ENCODE measurements at places on chromosomes 16 and 17. TPM values are rescaled to one million over a fixed set of nuclear protein-coding genes. Genes with fewer than 3 reads are reported as not detected.

Gene RNF112
- polyA plus RNA-seq = 1.3 TPM

Gene CLEC10A
- 0.47 TPM for polyA plus RNA-seq

Gene RHBDF1
- 26.3 TPM for polyA plus RNA-seq

Gene CD300LG
- 0.70 TPM for polyA plus RNA-seq

Gene CES1
- 1.8 TPM for polyA plus RNA-seq

Gene WWP2
- polyA plus RNA-seq = 46.2 TPM

Gene EVI2B
- 2.0 TPM for polyA plus RNA-seq

Gene XYLT1
- polyA plus RNA-seq = 7.9 TPM

Gene C16orf95
- polyA plus RNA-seq = 5.6 TPM

Gene MYADML2
- polyA plus RNA-seq = 0.18 TPM

GRCh38 chr17:80474961-80475909, 1.2 kb downstream of the NPTX1 start:
- DNase-seq = no peak

- no peak for DNase-seq
Measured at GRCh38 chr16:11794447-11794846, 2.6 kb downstream of the ZC3H7A start.

- peak; percentile 44 for DNase-seq
Measured at GRCh38 chr17:32875923-32876416, 954 bp downstream of the MYO1D start.

DNA sequence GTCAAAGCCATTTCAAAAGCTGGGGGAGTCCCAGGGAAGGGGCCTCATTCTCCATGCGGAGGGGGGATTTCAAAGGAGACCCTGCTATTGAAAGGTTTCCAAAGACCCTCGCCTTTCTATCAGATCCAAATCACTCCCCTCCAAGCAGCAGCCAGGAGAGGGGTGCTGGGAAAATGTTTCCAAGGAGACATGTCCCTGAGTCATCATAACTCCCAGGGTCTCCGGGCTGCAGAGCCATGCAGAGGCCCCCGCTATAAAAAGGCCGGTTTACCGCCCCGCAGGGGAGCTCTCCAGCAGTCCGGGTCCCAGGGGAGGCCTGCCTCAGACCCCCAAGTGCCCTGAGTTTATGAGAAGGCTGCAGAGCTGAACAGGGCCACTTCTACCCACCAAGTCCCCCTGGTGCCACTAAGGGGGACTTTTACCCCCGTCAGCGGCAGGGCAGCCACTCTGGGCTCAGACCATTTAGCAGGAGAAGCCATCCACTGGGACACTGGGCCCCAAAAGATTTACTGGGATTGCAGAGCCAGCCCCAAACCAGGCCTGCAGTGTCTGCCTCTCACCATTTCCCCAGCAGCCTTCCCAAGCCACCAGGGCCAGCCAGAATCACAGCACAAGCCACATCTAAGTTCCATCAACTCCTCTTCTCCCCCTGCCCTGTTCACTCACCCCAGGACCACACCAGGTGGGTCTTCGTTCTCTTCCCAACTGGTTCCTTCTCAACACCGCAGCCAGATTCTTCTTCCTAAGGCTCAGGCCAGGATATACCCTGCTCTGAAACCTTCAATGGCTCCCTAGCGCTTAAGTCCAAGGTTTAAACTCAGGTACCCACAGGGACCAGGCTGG, 234.4 kb downstream of the ZNF423 start:
- DNase-seq = no peak

- no peak for DNase-seq
Measured at GRCh38 chr17:43418441-43419374, 19.9 kb downstream of the ARL4D start.

GRCh38 chr16:58128711-58129096, 477 bp downstream of the CFAP20 start:
- no peak for DNase-seq

DNA sequence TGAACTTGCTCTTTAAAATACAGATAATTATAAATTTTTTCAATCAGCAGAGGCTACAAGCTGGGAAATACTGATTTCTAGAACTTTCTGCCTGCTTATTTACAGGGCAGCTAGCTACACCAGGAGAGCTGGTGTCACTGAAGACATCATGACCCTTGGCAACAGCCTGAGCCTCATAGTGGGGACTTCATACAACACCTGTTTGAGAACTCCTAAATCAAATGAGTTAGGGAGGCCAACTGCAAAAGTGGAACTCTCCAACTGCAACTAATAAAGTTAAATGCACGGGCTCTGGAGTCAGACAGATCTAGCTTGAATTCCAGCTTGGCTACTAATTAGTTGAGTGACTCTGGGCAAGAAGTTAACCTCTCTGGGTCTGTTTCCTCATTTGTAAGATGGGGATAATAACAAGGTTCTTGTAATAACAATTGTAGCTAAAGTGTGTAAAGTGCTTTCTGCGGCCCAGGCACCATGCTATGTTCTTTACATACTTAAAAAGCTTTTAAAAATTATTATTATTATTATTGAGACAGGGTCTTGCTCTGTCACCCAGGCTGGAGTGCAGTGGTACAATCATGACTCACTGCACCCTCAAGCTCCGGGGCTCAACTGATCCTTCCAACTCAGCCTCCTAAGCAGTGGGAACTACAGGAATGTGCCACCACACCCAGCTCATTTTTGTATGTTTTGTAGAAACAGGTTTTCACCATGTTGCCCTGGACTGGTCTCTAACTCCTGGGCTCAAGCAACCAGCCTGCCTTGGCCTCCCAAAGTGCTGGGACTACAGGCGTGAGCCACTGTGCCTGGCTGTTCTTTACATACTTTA, 33.4 kb downstream of the VAC14 start:
- DNase-seq = no peak

- peak; percentile 80 for DNase-seq
Measured at GRCh38 chr16:89395150-89396142, 94.9 kb downstream of the ANKRD11 start.

DNA sequence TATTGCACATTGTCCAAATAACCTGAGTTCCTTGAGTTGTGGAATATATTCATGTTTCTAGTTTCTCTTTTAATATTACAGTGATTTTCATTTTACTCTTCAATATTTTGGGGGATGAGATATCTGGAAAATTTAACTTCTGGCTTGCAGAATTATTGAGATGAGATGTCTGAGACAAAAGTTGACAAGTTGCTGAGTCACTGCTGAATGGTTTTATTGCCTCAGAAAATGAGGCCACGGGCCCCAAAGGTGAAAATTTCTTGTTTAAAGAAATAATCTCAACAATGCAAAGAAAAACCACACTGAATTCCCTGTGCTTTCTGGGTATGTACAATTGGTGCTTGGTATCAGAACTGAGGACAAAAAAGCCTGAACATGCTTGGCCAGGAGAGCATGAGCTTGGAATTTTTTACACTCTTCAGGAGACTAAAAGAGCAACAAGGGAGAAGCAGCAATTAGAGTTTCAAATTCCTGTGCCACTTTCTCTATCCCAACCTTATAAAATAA, 129.2 kb upstream of the TOM1L1 start:
- DNase-seq = no peak

GRCh38 chr16:10297341-10298006, 88.4 kb upstream of the ATF7IP2 start:
- peak; percentile 33 for DNase-seq

- no peak for DNase-seq
Measured at GRCh38 chr16:77491091-77491490, 56.3 kb upstream of the ADAMTS18 start.

GRCh38 chr17:13362341-13363122, 239.2 kb downstream of the HS3ST3A1 start:
- DNase-seq = no peak

DNA sequence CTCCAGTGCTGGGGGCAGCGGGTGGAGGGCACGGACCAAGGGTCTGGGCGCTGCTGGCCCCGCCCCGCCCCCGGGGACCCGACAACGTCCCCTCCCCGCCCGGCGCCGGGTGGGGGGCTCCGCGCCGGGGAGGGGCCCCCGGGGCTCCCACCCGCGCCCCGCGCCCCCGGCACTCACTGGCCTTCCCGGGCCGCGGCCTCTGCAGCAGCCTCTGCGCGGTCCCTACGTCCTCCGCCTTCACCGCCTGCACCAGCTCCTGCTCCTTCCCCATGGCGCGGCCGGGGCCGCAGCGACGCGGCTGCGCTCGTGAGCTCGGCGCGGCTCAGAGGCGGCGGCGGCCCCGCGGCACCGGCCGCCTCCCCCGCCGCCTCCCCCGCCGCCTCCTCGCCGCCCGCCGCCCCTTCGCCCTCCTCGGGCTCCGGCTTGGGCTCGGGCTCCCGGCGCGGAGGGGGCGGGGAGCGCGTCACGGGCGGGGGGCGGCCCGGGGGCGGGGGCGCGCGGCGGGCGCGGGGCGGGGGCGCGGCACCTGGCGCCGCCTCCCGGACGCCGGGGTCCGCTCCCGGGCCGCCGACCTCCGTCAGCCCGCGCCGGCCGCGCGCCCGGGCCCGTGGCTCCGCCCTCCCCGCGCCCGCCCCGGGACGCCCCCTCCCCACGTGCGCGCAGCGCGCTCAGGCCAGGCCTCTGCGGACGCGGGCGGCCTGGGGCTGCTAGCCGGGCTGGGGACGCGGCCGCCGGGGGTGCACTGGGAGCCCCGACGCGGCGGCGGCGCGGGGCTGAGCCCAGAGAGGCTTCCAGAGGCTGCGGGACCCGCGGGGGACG, at the start of gene CASKIN1:
Gene CASKIN1 (minus strand): TSS at position 444 of the 819 bp plus-strand sequence. CDS start 173 bp downstream, at position 271.
- no peak for DNase-seq
